NCI-H2107 (cell line): ENCODE measurements at places on chromosomes 1 and 21.

- no peak for DNase-seq
Observed at GRCh38 chr1:85496941-85497582, 32.1 kb upstream of the DDAH1 start.

DNA sequence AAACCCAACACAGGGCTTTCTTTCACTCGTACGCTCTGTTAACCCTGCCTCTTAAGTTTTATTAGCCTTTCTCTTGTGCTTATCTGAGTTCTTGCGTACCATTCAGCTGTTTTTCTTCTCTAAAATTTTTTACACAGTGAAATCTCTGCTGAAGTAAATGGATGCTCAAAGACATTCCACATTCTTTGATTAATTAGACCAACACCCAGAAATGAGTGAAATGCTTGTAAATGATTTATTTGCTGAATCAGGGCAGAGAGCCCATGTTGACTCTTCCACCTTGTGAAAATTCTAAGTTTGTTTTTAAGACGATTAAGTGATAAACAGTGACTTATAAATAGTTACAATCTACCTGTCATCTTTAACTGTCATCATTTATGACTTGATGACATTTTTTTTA lies 156.7 kb downstream of the ACTL8 start:
- DNase-seq: no peak

DNA sequence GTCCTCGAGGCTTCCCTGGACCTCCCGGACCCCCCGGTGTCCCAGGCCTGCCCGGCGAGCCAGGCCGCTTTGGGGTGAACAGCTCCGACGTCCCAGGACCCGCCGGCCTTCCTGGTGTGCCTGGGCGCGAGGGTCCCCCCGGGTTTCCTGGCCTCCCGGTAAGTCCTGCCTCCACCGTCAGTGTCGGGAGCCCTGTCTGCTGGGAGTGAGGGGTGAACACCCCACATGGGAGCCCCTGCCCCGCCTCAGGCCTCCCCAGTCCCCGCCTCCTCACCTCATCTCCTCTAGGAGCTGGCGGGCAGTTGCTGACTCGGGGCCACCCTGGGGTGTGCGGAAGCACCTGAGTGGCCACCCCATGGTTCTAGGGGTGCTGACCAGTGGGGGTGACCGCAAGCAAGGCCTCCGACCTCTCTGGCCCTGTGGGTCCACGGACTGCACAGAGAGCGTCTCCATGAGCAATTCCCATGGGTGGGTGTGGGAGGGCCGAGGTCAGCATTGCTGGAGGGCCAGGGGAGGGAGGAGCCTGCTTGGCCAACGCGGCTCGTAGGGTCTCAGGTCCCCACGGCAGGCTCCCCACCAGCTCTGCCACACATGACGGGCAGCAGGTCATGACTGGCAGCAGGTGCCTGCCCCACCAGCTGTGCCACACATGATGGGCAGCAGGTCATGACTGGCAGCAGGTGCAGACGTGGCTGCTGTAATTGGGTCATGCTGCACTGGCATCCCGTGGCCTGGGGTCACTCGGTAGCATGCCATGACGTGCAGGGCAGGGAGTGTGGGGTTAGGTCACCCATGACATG lies 61.3 kb downstream of the SLC19A1 start:
- DNase-seq: no peak

- no peak for DNase-seq
Observed at GRCh38 chr1:43298055-43298454, 2.7 kb upstream of the TIE1 start.

DNA sequence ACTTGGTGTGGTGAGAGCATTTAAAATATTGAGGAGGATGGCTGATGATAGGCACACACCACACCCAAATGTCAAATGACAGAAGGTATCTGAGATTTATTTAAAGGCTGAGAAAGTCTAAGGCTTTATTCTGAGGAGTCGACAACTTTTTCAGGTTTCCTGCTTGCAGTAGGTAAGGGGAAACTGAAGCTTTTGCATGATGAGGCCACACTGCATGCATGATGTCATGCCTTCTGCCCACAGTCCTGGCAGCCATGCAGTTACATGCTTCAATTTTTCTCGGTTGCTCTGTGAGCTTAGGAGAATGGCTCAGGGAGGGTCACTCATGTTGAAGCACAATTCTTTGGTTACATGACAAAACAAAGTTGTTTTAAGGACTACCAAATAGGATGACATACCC lies 7.0 kb downstream of the OSCP1 start:
- DNase-seq: no peak

- no peak for DNase-seq
Observed at GRCh38 chr1:84632673-84633434, 57.4 kb downstream of the SSX2IP start.

GRCh38 chr1:163308811-163309210 lies 12.9 kb upstream of the NUF2 start:
- DNase-seq: no peak

- no peak for DNase-seq
Observed at GRCh38 chr1:18645747-18646090, 15.1 kb downstream of the PAX7 start.

DNA sequence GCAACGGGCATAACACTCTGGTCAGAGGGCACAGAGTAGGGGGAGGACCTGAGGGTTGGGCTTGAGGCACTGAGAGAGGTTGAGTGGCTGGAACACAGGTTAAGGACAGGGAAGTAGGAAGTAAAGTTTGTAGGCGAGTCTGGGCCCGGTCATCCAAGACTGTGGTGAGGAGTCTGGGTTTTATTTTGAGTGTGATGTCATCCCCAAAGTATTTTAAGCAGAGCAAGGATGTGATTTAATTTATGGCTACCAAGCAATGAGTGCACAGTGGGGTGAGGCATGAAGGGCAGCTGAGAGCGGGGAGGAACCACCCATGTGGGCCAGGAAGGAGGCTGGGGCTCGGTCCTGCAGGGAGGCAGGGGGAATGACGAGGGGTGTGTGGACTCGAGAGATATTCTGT lies 11.2 kb upstream of the VWA5B1 start:
- DNase-seq: no peak
